GF-D8 (cell line): ENCODE measurements at places on chromosomes 7 and 10.

GRCh38 chr7:7668706-7669105 is 28.2 kb downstream of the UMAD1 start:
- DNase-seq, result no peak

- no peak for DNase-seq
These were observed 253.2 kb downstream of the BMPER start for GRCh38 chr7:34158368-34159153.

- no peak for DNase-seq
These were observed 118.2 kb downstream of the SNX10 start for GRCh38 chr7:26409661-26410547.

DNA sequence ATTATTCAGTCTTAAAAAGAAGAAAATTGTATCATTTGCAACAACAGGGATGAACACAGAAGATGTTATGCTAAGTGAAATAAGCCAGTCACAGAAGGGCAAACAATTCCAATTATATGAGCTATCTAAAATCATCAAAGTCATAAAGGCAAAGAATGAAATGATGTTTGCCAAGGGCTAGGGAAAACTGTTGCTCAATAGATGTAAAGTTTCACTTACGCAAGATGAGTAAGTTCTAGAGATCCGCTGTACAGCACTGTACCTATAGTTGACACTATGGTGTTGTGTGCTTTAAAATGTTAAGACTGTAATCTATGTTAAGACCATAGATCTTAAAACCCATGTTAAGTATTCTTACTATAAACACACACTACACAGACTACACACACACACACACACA is 904.6 kb upstream of the LRRN3 start:
- no peak for DNase-seq

- DNase-seq, result no peak
These were observed 123.9 kb upstream of the PPIF start for GRCh38 chr10:79223091-79224048.

DNA sequence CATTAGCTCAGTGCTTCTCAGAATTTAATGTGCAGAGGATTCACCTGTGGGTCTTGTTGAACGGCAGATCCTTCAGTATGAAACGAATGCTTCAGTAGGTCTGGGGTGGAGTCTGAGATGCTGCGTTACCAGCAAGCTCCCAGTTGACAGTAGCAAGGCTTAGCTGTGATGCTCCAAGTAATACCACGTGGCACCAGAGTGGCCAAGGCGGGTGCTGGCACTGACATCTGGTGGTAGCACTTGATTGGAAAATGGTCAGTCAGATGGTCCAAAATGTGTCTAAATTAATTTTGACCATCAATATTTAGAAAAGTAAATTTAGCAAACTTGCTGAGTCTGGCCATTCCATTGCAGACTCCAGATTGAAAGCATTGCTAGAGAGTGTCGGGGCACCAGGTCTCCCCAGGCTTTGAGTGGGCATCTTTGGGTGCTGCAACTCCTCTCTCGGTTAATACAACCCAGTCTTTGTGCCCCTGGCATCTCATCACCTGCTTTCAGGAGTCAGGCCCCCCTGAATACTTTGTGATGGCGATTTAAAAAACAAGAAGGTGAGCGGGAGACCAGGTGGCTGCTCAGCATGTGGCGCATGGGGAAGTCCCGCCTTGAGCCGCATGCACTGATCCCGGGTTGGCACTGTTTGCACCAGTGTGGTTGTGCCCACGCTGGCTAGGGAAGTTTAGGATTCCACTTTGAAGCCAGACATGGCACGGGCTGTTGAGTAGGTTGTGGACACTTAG is 130.1 kb downstream of the NT5C2 start:
- DNase-seq, result peak; percentile 13

GRCh38 chr10:111076191-111076681 is 593 bp upstream of the ADRA2A start:
- DNase-seq, result no peak

- no peak for DNase-seq
These were observed 173.9 kb downstream of the PPP1R17 start for GRCh38 chr7:31860925-31861324.

DNA sequence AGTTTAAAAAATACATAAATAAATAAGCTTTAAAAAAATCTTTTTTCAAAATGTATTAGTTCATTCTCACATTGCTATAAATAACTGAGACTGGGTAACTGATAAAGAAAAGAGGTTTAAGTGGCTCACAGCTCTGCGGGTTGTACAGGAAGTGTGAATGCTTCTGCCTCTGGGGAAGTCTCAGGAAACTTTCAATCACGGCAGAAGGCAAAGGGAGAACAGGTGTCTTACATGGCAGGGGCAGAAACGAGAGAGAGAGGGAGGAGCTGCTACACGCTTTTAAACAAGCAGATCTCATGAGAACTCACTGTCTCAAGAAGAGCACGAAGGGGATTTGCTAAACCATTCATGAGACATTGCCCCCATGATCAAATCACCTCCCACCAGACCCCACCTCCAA is 114.6 kb downstream of the DNAJC1 start:
- DNase-seq, result no peak

DNA sequence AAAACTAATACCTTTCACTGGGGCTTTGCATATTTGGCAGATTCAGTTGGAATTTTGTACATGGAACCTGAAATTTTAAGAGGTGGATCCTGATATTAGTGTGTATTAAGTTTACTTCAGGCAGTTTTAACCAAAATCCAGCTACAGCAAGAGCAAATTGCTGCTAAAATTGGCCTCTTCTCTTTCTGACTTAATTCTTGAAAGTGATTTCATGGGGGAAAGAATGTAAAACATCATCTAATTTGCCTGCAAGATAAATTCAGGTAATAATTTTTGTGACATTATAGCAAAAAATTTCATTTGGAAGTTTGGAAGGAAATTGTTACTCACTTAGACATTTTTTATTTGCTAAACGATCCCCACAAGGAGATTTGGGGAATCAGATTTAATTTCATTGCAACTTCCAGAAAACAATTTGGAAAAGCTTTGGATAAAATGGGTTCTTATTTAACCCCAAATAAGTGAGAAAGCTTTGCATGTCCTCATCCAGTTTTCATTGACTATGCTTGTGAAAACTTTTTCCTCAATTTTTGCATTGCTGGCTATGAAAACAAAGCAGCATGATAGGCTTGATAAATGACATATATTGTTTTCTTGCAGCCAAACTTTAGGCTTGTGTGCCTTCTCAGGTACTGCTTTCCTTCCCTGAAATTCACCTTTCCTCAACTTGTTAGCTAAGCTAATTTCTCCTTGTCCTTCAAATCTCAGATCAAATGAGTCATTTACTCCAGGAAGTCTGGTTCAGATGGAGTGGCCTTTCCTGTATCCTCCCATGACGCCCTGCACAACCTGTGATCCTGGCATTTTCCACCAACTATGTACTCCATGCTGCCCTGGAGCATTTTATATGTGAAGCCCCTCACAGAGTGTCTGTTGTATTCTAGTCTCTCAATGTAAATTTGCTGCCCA is 27.4 kb upstream of the ZNF438 start:
- no peak for DNase-seq

DNA sequence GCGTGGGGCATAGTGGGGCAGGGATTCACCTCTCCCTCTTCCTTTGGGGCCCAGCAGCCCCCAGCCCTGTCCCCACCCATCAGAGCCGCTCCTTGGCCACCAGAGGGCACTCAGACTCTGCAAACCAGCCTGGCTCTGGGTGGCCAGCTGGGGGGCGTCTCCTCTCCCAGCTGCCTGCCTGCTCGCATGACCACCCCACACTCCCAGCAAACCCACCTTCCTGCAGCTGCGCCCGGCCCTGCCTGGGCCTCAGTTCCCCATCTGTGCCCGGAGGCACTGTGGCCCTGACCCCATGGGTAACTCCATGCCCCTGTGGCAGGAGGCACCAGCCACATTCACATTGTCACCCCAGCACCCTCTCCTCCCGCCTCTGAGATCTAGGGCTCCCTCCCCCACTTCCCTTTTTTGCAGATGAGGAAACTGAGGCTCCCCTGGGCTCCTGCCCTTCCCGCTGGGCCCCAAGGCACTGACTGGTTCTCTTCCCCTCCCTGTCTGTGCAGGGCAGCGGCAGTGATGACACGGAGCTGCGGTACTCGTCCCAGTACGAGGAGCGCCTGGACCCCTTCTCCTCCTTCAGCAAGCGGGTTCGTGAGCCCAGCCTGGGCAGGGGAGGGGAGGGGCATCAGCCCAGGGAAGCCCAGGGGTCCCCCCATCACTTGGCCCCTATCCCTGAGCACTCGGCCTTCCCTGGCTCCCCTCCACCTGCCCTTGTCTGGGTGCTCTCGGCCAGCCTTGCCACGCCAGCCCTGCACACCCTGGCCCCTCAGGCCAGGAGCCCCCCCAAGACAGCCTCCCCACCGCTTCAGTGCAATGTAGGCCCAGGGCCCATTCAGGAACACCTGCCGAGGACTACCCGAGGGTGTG is 6.9 kb upstream of the SH2B2 start:
- DNase-seq, result no peak

DNA sequence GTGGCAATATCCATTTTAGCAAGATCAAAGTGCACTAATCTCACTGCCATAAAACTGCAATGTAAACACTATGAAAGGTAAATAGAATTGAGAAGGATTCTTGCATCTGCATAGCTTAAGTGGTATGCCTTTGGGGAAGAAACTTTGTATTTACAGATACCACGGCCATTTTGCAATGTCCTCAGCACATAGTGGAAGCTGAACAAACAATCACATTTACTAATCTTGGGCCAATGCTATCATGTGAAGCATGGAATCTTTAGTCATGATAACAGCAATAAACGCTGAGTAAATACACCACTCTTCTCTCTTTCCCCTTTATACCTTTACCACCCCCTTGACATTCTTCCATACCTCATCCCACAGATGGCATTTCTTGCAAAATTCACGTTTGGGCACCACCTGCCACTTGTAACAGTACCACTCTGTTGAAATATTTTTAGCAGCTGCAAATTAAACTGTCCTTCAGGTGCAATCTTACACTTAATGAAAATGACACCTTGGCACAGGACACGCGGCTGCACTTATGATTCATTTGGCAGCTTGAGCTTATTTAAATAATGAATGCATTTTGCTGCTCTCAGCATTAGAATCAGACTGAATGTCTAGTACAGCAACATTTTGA is 171.8 kb downstream of the SEMA3A start:
- no peak for DNase-seq

DNA sequence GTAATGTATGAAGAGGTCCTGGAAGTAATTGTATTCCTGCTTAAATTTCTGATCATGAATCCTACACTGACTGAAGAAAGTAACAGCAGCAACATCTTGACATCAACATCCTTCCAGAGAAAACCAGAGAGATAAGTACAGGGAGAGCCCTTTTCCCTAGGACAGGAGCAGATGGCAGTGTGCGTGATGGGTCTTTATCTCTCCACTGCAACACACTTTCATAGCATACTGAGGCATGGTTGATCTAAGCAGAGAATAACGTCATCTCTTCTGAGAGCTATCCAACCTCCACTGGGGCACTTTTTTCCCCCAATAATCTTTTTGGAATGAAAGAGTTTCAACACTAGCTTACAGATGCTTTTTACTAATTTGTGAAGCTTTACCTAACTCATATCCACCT is 342 bp downstream of the OR2A25 start:
- DNase-seq, result no peak

- no peak for DNase-seq
These were observed 1.8 kb downstream of the NKX2-3 start for GRCh38 chr10:99534450-99534938.

GRCh38 chr7:138739859-138740258 is 38.7 kb upstream of the SVOPL start:
- DNase-seq, result no peak

DNA sequence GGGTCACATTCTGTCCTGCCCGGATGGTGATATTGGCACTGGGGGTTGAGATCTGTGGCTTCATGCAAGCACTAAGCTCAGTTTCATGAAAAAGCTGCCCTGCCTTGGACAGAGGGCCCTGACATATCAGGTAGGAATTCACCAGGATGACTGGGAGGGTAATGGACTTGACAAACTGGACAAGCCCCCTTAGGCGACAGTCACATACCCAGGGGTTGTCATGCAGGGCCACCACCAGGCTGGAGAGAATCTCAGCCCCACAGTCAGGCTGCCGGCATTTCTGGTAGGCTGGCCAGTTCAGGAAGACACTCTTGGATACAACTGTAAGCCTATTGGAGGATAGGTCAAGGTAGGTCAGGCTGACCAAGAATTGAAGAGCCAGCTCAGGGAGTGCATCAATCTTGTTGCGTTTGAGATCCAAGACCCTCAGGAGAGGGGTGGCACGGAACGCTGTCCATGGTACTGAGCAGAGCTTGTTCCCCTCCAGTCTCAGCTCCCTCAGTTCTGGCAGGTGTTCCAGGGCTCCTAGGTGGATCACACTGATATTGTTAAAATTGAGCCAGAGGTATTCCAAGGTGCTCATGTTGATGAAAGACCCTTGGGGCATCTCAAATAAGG is 824 bp downstream of the LRIT2 start:
- DNase-seq, result no peak
